ENCODE measurements at places on chromosomes 11 and 22.

DNA sequence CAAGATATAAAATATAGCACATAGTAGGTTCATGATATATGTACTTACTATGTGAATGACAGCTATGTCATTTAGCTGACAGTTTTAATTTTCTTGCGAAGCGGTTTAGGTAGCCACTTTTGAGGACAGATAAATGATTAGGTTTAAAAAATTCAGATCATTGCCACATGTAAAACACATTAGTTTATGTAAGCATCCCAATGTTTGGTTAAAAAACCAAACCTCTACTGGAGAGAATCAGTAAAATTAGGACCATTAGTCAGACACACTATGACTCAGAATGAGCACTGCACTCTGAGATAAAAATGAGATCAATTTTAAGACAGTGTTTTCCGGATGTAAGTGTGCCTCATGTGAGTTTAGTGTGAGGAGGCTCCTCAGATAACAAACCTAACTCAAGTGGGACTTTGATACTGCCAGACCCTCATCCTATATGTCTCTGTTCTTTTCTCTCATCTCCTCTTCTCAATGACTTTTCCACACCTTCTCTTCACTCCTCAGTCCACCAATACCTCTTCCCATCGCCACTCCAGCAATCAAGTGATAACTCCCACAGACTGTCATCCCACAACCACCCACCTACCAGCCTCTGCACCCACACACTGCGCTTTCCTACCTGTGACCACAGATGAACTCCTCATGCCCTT is 6.8 kb upstream of the OR2AT4 start:
- no peak for DNase-seq

- DNase-seq, result no peak
These were observed 32.9 kb upstream of the TECTA start for GRCh38 chr11:121067962-121068647.

GRCh38 chr11:6635082-6635932 is 16.1 kb upstream of the TPP1 start:
- peak; percentile 54 for DNase-seq

GRCh38 chr11:43574949-43575912 is 105.3 kb upstream of the HSD17B12 start:
- DNase-seq, result no peak

DNA sequence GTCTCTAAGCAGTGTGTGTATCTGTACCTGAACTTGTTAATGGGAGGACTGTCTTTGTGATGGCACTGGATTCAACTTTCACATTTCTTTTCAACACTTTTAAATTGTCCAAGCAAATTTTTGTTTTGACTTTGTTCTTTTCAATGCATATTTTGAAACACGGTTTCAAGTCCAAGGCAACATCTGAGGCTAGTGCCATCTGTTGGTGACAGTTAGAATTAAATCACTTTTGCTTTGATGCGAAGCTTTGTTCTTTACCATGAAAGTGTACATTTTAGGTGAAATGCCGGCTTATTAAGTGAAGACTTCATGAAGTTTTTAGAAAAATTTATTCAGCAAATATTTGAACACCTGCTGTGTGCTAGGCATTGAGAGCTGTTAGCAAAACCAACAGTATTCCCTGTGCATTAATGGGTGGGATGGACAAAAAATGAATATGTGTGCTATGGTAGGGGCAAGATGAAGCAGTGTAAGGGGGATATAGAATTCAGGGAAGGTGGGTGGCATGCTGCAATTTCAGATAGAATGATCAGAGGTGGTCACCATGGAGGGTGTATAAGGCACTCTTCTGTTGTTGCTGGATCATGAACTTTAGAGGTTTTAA is 70.2 kb downstream of the DDX10 start:
- DNase-seq, result no peak

- DNase-seq, result no peak
These were observed 2.6 kb downstream of the KCNE3 start for GRCh38 chr11:74464746-74465145.

- peak; percentile 41 for DNase-seq
These were observed 115.6 kb downstream of the SLC1A2 start for GRCh38 chr11:35303596-35304385.

GRCh38 chr22:24985826-24986214 is 33.3 kb downstream of the KIAA1671 start:
- no peak for DNase-seq

GRCh38 chr11:15845261-15845660 is 511.1 kb downstream of the SOX6 start:
- peak; percentile 78 for DNase-seq

DNA sequence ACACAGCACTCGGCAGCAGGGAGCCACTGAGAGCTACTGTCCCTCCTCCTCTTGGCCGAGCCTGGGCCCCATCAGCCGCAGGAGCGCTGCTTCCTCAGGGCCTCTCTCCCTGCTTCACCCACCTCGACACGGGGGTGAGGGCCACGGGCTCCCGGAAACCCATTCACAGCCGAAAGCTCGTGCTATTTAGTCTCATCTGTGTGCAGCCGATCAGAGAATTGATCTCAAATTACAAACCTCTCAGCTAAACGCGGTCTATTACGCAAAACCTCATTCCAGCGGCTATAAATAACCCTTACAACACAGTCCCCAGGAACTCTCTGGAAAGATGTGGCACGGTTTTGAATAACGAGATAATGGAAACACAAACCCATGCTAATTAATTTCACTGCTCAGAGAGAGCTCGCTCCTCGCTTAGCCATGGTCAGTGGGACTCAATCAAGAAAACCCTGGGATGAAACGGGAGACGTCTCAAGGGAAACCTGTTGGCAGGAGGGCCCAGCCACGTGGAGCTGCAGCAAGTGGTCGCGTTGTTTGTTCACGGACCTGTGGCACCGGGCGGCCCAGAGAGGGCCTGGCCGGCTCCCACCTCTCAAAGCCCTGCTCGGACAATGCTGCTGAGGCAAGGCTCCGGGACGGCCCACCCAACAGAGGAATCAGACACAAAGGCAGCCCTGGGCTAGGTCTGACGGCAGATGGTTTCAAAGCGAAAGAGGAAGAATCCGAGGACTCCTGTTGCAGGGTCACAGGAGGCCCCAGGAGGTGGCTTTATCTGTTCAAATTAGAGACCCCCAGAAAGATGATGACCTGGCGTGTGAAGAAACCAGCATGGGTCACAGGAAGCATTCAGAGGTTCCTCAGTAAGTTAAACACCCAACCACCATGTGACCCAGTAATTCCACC is 210.5 kb downstream of the CTTN start:
- no peak for DNase-seq

- DNase-seq, result no peak
These were observed 25.1 kb downstream of the B3GAT1 start for GRCh38 chr11:134386945-134387344.

DNA sequence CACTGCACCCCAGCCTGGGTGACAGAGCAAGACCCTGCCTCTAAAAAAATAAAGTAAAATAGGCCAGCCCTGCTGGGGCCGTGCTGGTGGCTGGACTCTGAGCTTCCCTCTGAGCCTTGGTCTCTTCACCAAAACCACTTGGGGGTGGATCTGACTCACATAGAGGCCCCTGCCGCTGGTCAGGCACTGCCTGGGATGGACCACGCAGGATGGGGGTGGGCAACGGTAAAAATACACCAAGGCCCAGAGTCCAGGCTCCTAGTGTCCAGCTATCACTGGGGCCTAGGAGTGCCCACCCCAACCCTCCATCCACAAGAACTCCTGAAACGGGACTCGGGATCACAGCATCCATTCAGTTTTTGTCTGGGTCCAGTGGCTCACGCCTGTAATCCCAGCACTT is 12.3 kb upstream of the UPK3A start:
- DNase-seq, result no peak

- DNase-seq, result no peak
These were observed 261.3 kb downstream of the TMEM135 start for GRCh38 chr11:87299041-87299481.

DNA sequence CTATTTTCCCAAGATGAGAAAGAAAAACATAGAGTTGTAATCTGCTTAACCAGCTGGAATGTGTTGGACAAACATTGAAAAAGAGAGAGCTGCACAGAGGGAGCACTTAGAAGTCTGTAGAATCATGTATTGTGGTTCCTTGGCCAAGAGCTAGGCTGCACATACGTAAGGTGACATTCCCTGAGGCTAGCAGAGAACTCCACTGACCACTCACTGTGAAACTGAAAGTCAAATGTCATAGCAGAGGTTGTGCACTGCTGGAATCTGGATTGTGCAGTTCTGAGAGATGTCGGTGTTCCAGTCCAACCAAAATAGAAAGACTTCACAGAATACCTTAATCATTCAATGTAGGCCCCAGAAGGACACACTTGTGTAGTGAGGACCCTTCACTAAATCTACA is 772.8 kb upstream of the RAG2 start:
- no peak for DNase-seq

GRCh38 chr11:66324664-66325063 is 7.8 kb upstream of the CD248 start:
- no peak for DNase-seq

Data from putamen (tissue), 1 donor.